Body of pancreas (tissue), 4 donors: ENCODE measurements at places on chromosomes 11 and 22. TPM values are rescaled to one million over a fixed set of nuclear protein-coding genes. Genes with fewer than 3 reads are reported as not detected.

DNA sequence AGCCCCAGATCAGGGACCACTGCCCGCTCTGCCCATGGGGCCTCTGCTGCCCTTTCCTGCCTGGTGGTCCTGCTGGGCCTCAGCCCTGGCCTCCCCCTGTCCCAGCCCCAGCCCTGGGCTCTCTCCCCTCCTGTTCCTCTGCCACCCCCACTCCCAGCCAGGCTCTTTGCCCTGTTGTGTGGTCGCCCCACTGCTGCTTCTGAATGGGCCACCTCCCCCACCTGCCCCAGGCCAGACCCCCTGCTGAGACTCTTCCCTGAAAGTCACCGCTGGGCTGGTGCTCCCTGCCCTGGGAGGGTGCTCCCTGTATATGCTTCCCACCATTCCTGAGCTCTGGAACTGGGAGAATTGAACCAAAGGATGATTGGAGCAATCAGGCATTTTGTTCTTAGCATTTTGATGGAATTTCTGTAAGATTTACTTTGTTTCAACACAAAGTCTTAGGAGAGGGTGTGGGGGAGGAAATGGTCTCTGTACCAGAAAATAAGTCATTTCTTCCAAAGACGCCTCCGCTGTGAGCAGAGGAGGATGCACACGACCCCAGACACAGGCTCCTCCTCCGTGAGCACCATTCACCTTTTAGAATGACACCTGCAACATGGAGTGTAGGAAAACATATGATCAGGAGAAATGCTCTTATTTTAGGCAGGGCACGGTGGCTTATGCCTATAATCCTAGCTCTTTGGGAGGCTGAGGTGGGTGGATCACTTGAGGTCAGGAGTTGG lies 5.2 kb downstream of the APOBEC3B start:
- peaks cover 31% of the 10 kb centered on the region for H3K4me1 ChIP-seq
- H3K4me3 ChIP-seq, result no peak overlapping the region
- no peaks in the 10 kb centered on the region for H3K27me3 ChIP-seq
- DNase-seq, result no peak
- no peak overlapping the region for H3K27ac ChIP-seq
- H3K36me3 ChIP-seq, result no peaks in the 10 kb centered on the region

KIRREL3 gene
- 0.26 TPM for total RNA-seq

NTM gene
- 3.6 TPM for total RNA-seq

GRCh38 chr11:119905162-119905561 lies 176.2 kb upstream of the NECTIN1 start:
- peaks cover 47% of the 10 kb centered on the region for H3K4me1 ChIP-seq
- no peak for DNase-seq
- no peak overlapping the region for H3K4me3 ChIP-seq
- H3K36me3 ChIP-seq, result no peaks in the 10 kb centered on the region
- H3K27ac ChIP-seq, result no peak overlapping the region

DNA sequence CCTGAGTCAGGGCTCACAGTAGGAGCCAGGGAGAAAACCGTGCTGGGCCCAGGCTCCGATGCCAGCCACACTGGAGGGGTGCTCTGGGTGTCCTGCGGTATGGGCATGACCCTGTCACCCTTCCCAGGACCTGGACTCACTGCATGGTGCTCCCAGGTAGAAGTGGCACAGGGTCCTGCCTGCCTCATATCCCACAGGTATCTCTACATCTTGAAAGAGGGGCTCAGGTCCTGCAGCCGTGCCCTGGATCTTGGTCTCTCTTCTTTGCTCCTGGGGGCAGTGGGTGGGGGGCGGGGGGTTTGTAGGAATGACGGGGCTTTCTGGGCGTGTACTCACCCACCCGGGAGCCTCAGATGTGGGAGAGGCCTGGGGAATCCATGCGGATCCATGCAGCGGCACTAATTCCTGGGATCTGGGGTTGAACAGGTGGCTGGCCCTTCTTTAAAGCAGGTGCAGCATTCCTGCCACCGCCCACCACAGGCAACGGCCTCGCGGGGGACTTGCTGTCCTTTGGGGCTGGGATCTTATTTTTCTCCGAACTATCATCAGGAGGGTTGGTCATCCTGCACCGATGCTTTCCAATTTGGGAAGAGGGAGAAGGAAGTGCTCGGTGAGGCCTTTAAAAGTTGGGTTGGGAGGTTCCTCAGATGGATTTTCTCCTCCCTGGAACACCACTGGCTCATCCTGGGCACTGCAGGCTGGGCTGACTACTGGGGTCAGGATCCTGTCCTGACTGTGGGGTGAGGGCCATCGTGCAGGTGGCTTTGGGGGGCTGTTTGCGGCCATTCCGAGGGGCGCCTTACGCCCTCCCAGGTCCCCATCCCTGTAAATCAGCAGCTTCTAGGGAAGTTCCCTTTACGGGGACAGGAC lies 886.4 kb downstream of the BRD1 start:
- no peaks in the 10 kb centered on the region for H3K27me3 ChIP-seq
- no peaks in the 10 kb centered on the region for H3K4me1 ChIP-seq
- no peak overlapping the region for H3K4me3 ChIP-seq
- H3K27ac ChIP-seq, result no peak overlapping the region

LGR4 gene
- total RNA-seq, result 145 TPM

- no peaks in the 10 kb centered on the region for H3K36me3 ChIP-seq
- no peaks in the 10 kb centered on the region for H3K4me1 ChIP-seq
- no peak overlapping the region for H3K4me3 ChIP-seq
- H3K27ac ChIP-seq, result no peak overlapping the region
- H3K27me3 ChIP-seq, result no peaks in the 10 kb centered on the region
Measured at GRCh38 chr11:20909995-20910726, 240.8 kb downstream of the NELL1 start.

DNA sequence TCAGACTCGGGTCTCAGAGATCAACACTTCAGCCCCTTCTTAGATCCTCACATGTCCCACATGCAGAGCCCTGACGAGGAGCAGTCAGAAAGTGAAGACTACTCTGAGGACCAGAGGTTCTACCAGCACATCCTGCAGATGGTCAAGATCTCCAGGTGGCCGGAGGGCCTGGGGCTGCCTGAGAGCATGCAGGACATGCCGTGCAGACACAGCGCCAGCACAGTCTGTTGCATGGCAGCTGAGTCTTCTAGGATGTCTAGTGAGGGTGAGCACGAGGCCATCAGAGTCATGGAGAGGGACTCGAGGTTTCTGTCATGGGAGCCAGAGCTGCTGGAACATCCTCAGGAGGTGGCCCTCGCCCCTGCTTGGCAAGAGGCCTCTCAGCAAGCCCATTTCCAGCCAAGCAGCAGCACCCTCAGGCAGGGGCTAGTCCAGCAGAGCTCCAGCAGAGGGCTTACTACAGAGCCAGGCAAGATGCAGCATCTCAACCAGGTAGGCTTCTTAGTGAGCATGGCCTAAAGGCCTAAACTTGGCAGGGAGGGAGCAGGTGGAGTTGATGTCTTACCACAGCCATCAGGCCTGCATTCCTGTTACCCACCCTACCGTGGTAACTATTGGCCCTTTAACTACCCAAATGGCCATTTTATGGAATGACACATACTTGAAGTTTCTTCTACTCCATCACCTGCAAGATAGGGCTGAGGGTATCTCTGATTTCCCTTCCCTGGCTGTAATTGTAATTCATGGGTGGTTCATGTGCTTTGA lies 28.7 kb downstream of the CEP164 start:
- no peak overlapping the region for H3K27ac ChIP-seq
- no peak overlapping the region for H3K4me3 ChIP-seq
- H3K4me1 ChIP-seq, result no peaks in the 10 kb centered on the region
- peaks cover 14% of the 10 kb centered on the region for H3K36me3 ChIP-seq
- no peak for DNase-seq

TNNI2 gene
- 3.6 TPM for total RNA-seq

GRCh38 chr11:96366024-96366423 lies 23.0 kb upstream of the MAML2 start:
- no peaks in the 10 kb centered on the region for H3K27me3 ChIP-seq
- H3K27ac ChIP-seq, result no peak overlapping the region
- no peaks in the 10 kb centered on the region for H3K36me3 ChIP-seq
- DNase-seq, result no peak

GRCh38 chr11:68373189-68373814 lies 60.9 kb downstream of the LRP5 start:
- H3K4me3 ChIP-seq, result no peak overlapping the region
- peaks cover 33% of the 10 kb centered on the region for H3K4me1 ChIP-seq
- no peaks in the 10 kb centered on the region for H3K27me3 ChIP-seq
- DNase-seq, result no peak

DNA sequence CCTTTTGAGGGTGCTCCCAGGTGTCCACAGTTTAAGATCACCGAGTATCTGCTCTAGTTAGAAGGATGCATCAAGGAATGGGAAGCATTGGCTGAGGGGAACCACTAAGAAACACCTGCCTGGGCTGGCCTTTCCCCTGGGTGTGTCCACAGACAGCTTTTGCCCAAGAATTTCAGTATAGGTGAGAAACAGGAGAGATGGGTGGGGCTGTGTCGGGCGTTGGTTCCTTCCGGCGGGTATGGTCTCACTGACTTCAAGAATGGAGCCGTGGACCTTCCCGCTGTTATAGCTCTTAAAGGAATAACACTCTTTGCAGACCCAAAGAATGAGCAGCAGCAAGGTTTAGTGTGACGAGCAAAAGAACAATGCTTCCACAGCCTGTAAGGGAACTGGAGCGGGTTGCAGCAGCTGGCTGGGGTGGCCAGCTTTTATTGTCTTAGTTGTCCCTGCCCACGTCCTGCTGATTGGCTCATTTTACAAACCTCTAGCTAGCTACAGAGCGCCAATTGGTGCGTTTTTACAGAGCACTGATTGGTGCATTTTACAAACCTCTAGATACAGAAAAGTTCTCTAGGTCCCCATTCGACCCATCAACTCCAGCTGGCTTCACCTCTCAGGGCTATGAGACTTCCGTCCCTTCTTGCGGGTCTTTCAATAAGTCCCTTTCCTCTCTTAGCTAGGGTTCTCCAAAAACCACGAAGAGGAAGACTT lies 2.4 kb downstream of the FADS1 start:
- H3K36me3 ChIP-seq, result no peaks in the 10 kb centered on the region
- peak overlapping the region; percentile 22 for H3K4me3 ChIP-seq
- no peaks in the 10 kb centered on the region for H3K27me3 ChIP-seq

- no peak for DNase-seq
- H3K4me3 ChIP-seq, result no peak overlapping the region
- no peaks in the 10 kb centered on the region for H3K36me3 ChIP-seq
Measured at GRCh38 chr11:124892750-124893454, 4.8 kb downstream of the ROBO4 start.

FIBIN gene
- total RNA-seq, result 10.5 TPM

DNA sequence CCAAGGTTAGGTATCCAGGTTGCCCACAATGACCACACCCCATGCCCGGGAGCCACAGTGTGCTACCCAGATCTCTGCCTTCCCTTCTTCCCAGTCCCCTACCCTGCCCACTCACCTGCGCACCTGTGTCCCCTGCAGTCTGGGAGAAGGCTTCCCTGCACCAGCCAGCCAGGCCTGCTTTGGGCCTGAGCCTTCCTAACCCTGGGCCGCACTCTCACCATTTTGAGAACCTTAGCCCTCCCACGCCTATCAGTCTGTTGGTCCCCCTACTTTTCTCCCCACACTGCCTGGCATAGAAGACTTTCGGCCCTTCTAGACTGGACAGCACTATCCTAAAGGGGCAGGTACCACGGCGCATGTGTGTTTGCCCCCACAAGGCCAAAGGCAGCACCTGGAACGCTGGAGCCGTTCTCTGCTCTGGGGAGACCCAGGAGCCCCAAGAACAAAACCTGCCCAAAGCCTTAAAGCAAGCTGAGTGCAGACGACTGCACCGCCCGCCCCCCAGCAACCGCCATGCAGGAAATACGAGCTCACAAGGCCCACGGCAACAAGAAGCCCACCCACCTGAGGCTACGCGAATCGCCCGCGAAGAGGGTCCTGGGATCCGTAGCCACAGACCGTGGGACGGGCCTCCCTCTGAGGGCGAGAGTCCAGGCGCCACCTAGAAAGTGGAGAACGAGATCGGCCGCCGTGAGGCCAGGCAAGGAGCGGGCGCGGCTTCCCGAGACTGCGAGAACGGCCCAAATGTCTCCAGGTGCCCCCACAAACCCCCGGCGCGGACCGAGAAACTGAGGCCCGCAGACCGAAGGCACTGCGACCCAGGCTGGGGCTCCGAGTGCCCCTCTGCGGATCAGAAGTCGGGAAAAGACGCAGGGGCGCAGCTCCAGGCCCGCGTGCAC lies 546 bp downstream of the GNB1L start:
- peak; percentile 13 for DNase-seq
- H3K4me3 ChIP-seq, result peak overlapping the region; percentile 64
- H3K36me3 ChIP-seq, result no peaks in the 10 kb centered on the region
- H3K27me3 ChIP-seq, result no peaks in the 10 kb centered on the region
- peak overlapping the region; percentile 86 for H3K27ac ChIP-seq
- peaks cover 51% of the 10 kb centered on the region for H3K4me1 ChIP-seq

GRCh38 chr11:69985641-69986439 lies 92.3 kb upstream of the ANO1 start:
- no peaks in the 10 kb centered on the region for H3K27me3 ChIP-seq
- H3K36me3 ChIP-seq, result no peaks in the 10 kb centered on the region
- H3K4me3 ChIP-seq, result no peak overlapping the region
- DNase-seq, result no peak

GRCh38 chr11:110217223-110217877 lies 79.1 kb downstream of the RDX start:
- no peak overlapping the region for H3K4me3 ChIP-seq
- H3K27me3 ChIP-seq, result no peaks in the 10 kb centered on the region
- H3K36me3 ChIP-seq, result no peaks in the 10 kb centered on the region
- no peak for DNase-seq
- peaks cover 7% of the 10 kb centered on the region for H3K4me1 ChIP-seq

- no peaks in the 10 kb centered on the region for H3K27me3 ChIP-seq
- no peak for DNase-seq
- no peak overlapping the region for H3K27ac ChIP-seq
- H3K36me3 ChIP-seq, result no peaks in the 10 kb centered on the region
Measured at GRCh38 chr11:66264914-66265313, 3.5 kb upstream of the RAB1B start.
